ENCODE measurements at places on chromosomes 2 and 18. TPM values are rescaled to one million over a fixed set of nuclear protein-coding genes. Genes with fewer than 3 reads are reported as not detected.

The ICOS gene
- not detected for total RNA-seq

The NDUFAF7 gene
- 21.8 TPM for total RNA-seq

DNA sequence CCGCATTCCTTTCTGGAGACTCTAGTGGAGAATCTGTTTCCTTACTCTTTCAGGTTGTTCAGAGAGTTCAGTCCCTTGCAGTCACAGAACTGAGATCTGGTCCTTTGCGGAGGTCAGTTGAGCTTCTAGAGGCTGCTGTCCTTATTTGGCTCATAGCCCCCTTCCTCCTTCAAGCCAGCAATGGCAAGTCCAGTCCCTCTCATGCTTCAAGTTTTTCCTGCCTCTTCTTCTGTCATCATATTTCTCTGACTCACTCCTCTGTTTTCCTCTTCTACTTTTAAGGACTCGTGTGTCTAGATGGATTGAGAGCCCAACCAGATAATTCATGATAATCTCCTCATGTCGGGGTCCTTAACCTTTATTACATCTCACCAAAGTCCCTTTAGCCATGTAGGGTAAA is 173.5 kb upstream of the FOSL2 start:
- DNase-seq: no peak
- H3K4me3 ChIP-seq: no peak overlapping the region
- peaks cover 5% of the 10 kb centered on the region for H3K4me1 ChIP-seq
- no peak overlapping the region for H3K27ac ChIP-seq

- H3K27ac ChIP-seq: no peak overlapping the region
- no peak for DNase-seq
- no peaks in the 10 kb centered on the region for H3K27me3 ChIP-seq
- no peaks in the 10 kb centered on the region for H3K4me1 ChIP-seq
Measured at GRCh38 chr2:68948710-68949109, 4.0 kb downstream of the GKN2 start.

DNA sequence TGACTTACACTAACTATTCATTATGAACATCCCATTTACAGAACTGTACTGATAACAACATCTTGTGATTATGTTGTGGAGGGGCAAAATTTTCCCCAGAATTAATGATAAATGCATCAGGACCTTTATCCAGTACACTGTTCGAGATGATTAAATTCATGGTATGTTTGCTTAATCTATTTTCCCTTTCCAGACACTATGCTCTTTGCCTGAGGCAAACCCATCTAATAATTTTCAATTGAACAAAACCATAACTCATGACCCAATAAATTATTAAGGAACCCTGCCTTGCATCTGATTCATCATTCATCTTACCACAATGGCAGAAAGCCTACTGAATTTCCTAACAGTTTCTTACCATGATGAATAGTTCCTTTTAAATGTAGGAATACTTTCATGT is 385.0 kb downstream of the DSEL start:
- H3K27me3 ChIP-seq: no peaks in the 10 kb centered on the region
- H3K27ac ChIP-seq: no peak overlapping the region
- no peak for DNase-seq
- H3K36me3 ChIP-seq: no peaks in the 10 kb centered on the region
